CD4-positive, alpha-beta T cell treated with Interleukin-4 for 1 hour (primary cell): ENCODE measurements at places on chromosomes 2 and 18.

GRCh38 chr2:201448701-201449100 lies 2.6 kb downstream of the TRAK2 start:
- DNase-seq, result peak; percentile 66

DNA sequence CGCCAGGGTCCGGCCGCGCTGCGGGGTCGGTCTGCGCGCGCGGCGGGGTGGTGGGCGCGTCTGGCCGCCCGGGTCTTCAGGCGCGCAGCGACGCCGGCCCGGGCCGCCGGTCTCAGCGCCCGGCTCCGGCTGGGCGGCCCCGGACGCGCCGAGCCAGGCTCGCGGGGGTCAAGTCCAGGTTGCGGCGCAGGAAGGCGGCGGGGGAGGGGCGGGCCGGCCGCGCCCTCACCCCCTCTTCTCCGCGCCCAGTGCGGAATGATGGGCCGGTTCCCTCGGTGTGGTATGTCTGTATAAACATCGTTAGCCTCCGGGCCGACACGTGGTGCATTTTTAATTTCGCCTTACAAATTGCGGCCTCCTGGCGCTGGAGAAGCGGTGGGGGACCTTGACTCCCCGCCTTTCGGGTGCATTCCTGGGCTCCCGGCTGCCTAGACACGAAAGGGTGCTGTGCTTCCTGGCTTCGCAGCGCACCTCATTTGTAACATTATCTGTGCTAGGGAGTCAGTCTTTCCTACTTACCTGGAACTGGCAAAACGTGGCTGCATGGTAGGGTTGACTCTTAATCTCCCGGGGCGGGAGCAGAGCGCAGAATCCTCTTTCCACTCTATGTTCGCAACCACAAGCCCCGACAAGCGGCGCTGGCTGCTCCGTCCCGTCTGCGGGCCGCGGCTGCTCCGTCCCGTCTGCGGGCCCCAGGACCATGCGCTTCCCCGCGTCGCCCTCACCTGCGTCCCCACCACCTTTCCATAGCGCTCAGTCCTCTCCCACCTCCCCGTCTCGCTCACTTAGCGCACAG lies 69.0 kb downstream of the CTAGE1 start:
- no peak for DNase-seq

DNA sequence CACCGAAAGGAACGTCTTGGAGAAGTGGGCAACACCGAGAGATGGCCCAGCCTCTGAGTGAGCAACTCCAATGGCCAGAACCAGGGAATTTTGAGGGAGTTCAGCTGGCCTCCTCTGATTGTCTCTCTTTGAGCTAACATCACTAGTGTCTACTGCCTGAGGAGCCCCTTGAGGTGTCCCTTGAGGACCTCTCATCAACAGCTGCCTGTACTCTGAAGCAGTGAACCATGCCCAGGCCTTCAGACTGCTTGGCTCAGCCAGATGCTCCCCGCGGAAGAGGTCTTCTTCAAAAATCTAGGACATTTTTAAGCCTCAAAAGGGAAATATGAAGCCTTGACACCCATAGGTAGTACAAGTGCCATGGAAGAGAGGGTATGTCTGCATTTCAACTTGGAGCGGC lies 430.4 kb downstream of the TXNL1 start:
- no peak for DNase-seq

- DNase-seq, result no peak
These were observed 19.4 kb downstream of the KANSL3 start for GRCh38 chr2:96618596-96619283.
